ENCODE measurements at places on chromosomes 16 and 17. TPM values are rescaled to one million over a fixed set of nuclear protein-coding genes. Genes with fewer than 3 reads are reported as not detected.

The NPIPB13 gene
- total RNA-seq: 27.8 TPM

The ARL5C gene
- not detected for total RNA-seq

- DNase-seq: no peak
Measured at GRCh38 chr16:55565086-55565485, 1.4 kb upstream of the CAPNS2 start.

GRCh38 chr17:2924211-2924610, 128.0 kb downstream of the RAP1GAP2 start:
- DNase-seq: no peak

DNA sequence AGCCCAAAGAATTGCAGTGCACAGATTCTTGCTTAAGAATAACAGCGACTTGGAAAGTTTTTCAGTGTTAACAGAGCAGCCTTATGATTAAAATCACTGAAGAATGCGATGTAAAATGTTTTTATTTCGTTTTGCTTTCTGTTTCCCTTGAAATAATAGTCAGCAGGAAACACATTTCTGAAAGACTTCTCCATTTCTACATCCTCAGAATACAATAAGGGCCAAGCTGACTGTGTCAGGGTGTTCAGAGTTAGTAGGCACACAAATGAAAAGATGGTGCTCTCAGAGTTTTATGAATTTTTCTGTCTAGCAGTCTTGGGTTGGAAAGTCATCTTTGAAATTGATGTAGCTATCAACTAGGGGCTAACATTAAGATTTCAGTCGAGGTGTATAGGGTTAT, 582.9 kb upstream of the RBFOX1 start:
- DNase-seq: no peak
